Activated gamma-delta T cell (primary cell): ENCODE measurements at places on chromosomes 4 and X.

GRCh38 chr4:57117491-57117890 is 7.3 kb upstream of the IGFBP7 start:
- no peak for DNase-seq

DNA sequence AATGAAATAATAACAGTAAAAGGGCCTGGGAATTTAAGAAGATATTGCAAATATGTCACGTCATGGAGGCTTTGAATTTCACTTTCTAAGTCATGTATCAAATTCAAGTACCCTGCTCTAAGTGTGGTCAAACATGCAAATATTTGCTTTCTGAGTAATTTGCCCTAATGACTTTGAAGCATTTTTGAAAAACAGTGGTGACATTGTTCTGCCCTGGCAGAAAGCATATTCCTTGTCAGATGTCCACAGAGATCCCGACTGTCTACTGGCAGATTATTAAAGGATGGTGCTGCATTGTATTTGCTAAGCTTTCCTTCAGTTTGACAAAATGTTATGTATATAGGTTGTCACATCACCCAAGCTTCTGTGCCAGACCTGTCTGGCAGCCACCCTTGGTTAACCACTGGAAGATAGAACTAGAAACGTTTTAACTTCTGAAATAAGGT is 92.5 kb downstream of the ANK2 start:
- DNase-seq, result no peak

DNA sequence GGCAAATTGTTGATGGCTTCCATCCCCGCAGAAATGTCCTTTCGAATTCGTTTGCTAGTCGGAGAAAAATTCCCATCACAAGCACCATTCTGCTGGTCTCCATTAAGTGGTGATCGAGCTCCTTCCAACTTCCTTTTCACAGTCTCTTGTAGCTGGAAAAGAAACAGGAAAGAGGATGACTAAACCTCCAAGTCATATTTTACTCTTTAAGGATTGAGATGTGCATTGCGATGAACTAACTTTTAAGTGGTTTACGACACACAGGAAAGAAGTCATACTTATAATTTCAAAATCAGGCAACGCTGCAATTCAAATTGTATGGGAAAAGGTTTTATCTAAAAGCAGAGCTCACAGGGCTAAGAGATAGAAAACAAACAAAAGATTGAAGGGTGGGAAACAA is 225.2 kb downstream of the MGST2 start:
- no peak for DNase-seq

DNA sequence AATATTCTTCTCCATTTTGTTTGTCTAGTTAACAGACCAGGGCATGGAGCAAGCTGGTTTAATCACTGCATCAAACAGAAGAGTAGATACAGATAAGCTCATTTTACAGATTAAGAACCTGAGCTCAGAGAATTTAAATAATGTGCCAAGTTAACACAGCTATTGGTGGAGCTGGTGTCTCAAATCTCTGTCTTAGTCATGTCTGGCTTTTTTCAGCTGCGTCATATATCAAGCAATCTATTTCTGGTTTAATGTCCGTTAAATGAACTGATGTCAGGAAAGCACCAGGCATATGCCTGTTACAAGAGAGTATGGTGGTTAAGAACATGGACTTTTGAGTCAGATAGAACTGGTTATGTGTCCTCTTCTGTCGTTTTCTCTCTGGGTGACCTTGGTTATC is 79.8 kb upstream of the ADGRA3 start:
- DNase-seq, result no peak

- no peak for DNase-seq
These were observed 365.5 kb downstream of the PCDH7 start for GRCh38 chr4:31085689-31086088.
